ENCODE measurements at places on chromosomes 12 and 14.

DNA sequence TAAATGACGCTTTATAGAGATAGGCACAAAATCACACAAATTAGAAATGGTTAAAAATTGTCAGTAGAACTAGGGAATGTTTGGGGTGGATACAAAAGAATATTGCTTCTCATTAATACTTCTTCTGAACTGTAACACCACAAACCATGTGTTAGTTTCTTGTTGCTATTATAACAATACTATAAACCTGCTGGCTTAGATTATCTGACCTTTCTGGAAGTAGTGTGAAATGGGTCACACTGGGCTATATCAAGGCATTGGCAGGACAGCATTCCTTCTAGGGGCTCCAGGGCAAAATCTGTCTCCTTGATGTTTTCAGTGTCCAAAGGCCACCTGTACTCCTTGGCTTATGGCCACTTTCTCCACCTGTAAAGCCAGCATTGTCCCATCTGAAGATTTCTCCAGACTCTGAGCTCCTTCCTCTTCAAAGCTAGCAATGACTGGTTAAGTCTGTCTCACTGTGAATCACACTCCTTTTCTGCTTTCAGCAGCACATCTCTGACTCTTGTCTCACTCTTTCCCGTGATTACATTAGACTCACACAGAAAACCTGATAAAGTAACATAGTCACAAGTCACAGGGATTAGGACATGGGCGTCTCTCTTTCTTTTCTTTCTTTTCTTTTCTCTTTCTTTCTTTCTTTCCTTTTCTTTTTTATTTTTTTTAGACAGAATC, 86.3 kb downstream of the SLC15A4 start:
- no peak for DNase-seq

DNA sequence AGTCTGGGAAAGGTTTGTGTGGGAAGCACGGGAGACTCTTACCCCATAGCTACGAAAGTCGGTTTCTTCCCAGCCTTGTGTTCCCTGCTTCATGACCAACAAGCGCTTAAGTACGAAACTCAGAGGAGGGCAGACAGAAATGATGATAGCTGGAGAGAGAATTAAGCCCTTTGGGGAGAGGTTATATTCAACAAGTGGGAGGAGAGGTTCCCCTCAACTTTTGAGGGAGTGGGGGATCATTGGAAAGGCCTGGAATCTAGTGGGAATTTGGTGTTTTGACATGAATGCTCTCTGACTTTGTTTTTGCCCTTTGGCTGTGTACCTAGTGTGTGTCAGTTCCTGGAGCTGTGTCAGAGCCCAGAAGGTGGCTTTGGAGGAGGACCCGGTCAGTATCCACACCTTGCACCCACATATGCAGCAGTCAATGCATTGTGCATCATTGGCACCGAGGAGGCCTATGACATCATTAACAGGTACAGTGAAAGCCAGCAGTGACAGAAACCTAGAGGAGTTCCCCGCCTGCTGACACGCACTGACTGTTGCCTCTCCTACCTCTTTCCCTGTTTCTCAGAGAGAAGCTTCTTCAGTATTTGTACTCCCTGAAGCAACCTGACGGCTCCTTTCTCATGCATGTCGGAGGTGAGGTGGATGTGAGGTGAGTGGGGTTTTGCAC, 40.6 kb downstream of the FNTB start:
- peak; percentile 7 for DNase-seq

DNA sequence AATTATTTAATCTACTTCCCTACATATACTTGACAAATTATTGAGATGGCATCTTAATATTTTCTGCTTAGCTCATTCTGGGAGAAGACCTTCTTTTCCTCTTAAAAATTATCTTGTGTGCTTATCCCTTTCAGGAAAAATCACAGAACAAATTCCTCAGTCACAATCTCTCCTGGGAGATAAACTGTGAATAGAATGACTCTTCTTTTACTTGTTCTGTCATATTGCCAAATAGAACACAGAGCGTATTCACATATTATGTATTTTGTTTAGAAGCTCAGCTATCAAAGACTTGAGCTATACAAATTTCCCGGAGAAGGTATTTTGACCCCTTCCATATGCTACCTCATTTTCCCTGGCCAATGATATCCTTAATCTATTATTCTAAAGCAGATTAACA, 146.7 kb downstream of the TMEM117 start:
- DNase-seq = no peak

DNA sequence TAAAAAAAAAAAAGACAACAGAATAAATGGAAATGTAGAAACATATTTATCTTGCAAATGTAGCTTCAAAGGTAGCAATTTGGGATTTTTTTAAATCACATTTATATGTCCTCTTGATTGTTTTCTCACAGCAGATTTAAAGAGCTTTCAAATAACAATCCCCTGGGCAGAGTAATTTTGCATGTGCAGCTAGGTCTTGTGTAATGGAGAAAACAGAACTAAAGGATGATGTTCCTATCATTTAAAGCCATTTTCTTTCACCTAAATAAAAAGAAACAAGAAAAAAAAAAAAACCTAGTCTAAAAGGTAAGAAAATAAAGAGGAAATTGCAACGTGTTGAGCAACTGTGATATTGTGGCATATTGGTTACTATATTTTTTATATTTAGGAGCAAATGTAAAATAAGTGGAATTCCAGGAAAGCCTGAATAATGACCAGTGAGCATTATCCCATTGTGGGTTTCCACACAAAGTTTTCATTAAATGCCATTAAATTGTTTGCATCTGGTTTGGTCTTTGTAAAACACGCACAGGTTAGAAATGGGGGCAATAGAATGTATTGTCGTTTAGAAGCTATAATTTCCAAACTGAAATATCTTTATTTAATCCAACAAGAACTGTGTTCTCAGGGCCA, 215.6 kb downstream of the SLC6A15 start:
- DNase-seq = no peak

DNA sequence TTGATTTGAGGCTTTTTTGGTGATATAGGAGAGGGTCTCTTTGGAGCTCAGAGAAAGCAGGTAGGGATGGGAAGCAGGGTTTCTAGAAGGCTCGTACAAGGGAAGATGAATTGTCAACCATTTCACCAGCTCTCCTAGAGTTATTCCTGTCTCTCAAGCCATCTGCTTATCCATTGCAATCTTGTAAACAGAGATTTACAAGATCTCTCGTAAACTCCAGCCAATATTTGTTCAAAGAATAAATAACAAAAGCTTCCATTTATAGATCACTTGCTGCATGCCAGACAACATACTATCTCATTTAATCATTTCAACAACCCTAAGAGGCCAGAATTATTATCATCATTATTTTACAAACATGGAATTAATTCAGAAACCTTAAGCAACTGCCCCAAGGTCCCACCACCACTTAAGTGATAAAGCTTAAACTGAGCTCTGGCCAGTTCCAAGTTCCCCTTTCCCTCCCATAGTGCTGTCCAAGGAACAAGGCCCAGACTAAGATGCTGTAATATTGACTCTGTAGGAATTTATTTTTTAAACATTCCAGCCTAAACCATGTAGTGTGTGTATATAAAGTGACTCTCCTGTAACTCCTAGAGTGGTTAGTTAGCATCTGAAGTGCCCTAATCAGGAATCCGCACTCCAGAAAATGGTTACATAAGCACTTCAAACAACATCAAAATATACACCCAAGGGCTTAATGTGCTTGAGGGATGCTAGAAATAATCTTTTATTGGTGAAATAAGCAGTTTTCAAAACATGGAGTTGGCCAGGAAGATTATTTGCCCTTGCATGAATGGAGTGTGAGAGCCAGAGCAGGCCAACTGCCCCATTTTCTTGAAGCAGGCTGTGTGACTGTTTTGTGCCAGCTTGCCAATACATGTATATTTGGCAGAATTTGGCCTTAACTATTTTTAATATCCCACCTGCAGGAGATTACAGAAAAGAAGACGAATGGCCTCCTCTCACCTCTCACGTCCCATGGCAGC, 2.8 kb upstream of the PLEKHH1 start:
- no peak for DNase-seq

GRCh38 chr12:55024575-55024974, 4.8 kb downstream of the NEUROD4 start:
- DNase-seq = no peak

- DNase-seq = no peak
Observed at GRCh38 chr14:70908935-70909641, 1.8 kb downstream of the PCNX1 start.

- DNase-seq = no peak
Observed at GRCh38 chr14:77620222-77620870, 3.9 kb upstream of the SPTLC2 start.

- no peak for DNase-seq
Observed at GRCh38 chr12:82414926-82415325, 56.6 kb downstream of the METTL25 start.

- DNase-seq = peak; percentile 85
Observed at GRCh38 chr12:121443193-121443870, 43.4 kb downstream of the RNF34 start.

DNA sequence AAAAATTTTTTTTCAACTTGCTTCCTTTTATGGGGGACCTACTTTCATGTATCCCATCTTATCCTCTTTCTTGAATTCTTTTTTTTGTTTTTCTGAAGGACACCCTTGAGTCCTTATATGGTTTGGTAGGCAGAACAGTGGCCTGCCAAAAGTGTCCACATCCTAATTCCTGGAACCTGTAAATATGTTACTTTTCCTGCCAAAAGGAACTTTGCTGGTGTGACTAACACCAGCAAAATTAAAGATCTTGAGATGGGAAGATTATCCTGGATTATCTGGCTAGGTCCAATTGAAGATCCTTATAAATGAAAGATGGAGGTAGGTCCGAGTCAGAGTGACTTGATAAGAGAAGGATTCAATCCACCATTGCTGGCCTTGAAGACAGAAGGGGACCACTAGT, 5.3 kb downstream of the NUBPL start:
- DNase-seq = no peak

DNA sequence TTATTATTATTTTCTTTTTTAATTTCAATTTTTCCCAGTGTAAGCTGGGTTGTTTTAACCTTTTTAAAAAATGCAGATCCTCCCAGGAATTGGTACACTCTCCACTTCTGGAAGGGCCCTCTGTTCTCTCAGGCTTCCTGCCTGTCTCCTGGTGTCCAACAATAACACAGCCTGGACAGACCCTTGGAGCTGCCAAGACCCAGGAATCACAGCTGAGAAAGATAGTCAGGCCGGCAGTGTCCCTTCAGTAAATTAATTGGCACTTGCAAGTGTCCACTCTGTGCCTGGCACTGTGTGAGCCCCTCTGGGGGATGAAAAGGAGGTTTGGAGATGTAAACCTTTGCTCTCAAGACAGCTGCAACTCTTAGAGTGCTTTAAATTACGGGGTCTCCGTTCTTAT, 113.3 kb downstream of the SMOC1 start:
- no peak for DNase-seq

- no peak for DNase-seq
Observed at GRCh38 chr12:51760231-51760630, 88.3 kb downstream of the FIGNL2 start.

DNA sequence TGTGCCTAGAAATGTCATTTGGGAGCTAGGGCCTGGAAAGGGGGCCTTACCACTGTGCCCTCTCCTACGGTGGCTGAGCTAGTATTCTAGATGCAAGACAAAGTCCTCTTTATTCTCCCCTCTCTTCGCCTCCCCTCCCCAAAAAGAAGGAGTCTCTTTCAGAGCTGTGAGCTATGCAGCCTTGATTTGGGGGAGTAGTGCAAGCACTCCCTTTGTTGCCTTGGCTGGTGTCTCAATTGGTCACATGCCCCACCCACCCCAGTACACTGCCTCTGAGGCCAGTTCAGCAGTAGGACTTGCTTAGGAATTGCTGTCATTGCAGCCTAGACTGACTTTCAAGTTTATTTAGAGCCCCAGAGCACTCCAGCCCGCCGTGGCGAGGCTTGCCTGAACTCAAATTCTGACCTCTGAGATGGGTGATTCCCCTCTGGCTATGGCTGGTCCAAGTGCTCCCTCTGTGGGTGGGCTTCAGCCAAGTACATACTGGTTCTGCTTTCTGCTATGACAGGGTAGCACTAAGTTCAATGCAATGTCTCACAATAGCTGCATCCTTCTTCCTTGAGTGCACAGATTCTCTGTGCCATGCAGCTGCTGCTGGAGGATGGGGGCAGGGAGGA, 37.0 kb upstream of the FBXO33 start:
- DNase-seq = peak; percentile 63

DNA sequence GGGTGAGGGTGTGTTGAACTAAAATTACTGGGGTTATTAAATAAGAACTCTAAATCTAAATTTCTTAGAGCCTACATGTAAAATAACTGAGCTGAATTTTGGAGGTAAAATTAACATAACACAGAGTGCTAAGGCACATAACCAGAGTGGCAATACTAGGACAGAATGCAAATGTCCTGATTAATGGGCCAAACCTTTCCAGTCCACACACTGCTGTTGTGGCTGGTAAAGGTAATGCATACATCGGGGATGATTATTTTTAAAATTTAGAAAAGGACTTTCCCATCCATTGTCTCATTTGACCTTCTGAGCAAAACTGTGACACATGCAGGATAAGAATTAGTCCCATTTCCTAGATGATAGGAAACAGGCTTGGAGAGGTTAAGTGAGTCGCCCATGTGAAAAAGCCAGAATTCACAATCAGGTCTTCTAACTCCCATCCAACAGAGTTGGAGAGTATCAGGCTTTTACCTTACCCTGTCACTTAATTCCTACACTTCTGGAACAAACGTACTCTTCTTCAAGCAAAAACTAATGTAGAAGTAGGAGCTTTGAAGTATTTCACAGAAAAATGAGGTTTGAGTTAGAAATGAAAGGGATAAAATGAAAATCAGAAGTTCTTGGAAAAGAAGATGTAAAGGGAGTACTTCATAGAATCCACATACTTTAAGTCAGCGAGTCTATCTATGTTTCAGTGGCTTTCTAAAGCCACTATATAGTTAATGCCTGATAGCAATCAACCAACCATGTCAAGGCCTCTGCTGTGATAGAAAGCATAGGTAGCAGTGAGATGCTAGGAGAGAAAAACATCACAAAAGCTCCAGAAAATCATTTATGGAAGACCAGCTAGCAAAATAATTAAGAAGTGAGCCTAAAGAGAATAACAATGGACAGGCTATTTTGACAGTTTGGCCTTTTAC, 334.9 kb upstream of the DIO2 start:
- no peak for DNase-seq

DNA sequence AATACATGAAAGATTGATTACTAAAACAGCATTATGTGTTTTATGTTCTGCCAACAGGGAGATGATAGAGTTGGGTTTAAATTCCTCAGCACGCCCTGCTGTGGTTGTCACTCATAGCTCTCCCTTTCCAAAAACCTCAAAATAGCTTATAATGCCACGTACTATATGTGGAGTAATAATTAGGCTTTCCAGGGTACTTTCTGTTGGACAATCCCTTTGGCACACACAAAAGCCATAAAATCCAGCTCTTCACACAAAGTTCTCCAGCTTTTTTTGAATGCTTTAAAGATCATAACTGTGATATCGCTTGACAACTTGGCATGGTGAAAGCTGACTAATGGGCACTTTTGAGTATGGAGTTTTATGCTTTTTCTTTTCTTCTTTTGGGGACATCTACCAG, 145.3 kb upstream of the DCN start:
- no peak for DNase-seq

GRCh38 chr14:39383026-39383660, 49.1 kb downstream of the FBXO33 start:
- DNase-seq = no peak

DNA sequence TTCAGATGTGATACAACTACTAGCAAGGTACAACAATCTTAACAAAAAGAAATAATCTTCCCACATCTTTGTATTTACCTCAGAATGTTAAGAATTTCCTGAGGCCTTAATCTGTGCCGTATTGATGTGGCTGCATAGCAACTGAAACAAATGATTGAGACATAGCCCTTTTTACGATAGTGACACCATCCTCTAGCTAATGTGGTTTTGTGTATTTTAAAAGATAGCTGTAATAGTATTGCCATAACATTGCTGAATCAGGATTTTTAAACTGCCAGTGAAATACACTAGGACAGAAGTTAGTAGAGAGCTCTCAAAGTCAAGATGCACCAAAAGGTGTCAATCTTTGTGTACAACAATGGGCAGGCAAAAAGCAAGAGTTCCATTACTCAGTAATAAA, 11.9 kb downstream of the NPAS3 start:
- no peak for DNase-seq
